Keratinocyte (primary cell): ENCODE measurements at places on chromosomes 7 and 10.

- DNase-seq, result no peak
Observed at GRCh38 chr10:35564341-35564968, 40.7 kb upstream of the GJD4 start.

DNA sequence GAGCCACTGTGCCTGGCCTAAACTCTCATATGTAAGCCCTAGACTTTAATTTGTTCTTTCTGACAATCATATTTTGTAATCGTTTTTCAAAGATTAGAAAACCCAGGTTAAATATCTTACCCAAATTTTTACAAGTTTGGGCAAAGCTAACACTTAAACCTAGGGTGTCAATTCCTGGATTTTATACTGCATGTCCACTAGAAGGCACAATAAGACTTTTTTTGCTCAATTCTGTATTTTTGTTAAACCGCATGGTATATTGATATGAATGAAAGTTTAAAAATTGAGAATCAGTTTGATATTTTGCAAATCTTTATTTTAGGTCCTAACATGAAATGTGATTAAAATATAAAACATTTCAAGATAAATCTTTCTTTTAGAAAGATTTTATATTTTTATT lies 29.3 kb downstream of the DYNC2I1 start:
- no peak for DNase-seq

GRCh38 chr10:21184984-21185383 lies 287.9 kb upstream of the NEBL start:
- DNase-seq, result no peak

GRCh38 chr10:119491966-119492757 lies 50.4 kb downstream of the RGS10 start:
- no peak for DNase-seq

GRCh38 chr10:103154521-103155299 lies 38.4 kb downstream of the NT5C2 start:
- DNase-seq, result no peak

- DNase-seq, result no peak
Observed at GRCh38 chr7:101595246-101595645, 33.9 kb downstream of the MYL10 start.

DNA sequence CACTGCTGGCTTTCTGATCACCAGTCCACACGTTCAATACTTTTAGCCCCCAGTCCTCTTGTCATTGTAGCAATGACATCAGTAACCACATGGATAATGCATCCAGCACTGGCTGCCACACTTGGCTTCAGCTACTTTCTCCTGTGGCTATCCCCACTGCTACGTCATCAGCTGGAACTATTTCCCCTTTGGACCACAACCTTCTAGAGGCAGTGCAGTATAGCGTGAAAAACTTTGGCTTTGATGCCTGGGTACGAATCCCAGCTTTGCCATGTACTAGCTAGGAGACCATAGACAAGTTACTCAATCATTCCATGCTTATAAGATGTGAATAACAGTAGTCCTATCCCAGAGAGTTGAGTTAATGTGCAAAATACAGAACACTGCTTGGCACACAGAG lies 63.2 kb downstream of the CCDC3 start:
- no peak for DNase-seq

- no peak for DNase-seq
Observed at GRCh38 chr10:52466464-52466863, 152.4 kb downstream of the DKK1 start.

- no peak for DNase-seq
Observed at GRCh38 chr7:6650521-6651011, 13.4 kb downstream of the ZNF316 start.

- peak; percentile 13 for DNase-seq
Observed at GRCh38 chr10:5977471-5978229, at the start of gene IL15RA. Gene IL15RA (minus strand): TSS chr10:5977543. CDS start chr10:5977492, 51 bp downstream.

- DNase-seq, result no peak
Observed at GRCh38 chr7:148850564-148850963, 33.5 kb downstream of the EZH2 start.

- no peak for DNase-seq
Observed at GRCh38 chr7:36999626-37000485, 275.6 kb upstream of the AOAH start.

GRCh38 chr7:130479716-130480400 lies 12.0 kb upstream of the MEST start:
- no peak for DNase-seq

DNA sequence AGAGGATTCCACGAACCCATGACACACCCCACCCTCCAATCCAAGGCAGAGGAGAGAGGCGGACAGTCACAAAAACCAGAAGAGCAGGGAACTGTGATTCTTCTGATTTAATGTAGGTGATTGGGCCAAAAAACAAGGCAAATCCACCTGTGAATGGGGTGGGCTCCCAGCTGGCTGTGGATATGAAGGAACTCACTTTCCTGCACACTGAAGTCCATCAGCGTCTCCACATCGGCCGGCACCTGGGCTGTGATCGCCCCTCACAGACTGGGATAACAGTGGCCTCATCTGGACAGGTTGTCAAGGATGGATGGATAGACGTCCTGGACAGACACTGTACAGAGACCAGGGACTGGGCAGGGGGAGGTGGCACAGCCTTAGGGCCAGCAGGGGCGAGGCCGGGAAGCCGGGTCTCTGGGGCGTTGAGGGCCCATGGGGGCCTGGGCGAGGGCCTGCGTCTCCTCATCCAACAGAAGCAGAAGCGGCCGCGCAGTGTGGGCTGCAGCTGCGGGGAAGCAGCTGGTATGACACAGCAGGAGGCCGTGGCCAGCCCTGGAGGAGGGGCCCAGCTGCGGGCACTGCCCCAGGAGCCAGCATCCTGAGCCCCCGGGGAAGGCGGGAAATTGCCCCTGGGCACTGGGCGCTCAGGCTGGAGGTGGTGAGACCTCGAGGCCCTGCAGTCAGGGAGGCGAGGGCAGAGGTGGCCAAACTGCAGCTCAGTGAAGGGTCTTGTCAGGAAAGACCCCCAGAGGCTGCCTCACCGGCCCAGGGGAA lies 54.2 kb downstream of the DIP2C start:
- no peak for DNase-seq

DNA sequence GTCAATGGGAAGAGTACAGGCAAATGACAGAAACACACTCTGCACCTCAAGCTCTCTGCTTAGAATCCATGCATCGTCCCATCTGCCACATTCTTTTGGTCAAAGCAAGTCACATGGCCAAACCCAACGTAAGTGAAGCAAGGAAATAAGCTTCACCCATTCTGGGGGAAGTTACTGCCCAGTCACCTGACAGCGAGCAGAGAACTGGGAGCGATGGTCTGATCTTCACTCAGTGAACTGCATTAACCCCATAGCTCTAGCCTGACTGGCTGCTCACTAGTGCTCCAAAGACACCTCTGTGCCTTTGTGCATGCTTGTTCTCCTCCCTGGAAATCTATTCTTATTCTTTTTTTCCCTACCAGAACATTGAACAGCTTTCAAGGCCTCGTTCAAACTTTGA lies 89.9 kb downstream of the APBB1IP start:
- no peak for DNase-seq

DNA sequence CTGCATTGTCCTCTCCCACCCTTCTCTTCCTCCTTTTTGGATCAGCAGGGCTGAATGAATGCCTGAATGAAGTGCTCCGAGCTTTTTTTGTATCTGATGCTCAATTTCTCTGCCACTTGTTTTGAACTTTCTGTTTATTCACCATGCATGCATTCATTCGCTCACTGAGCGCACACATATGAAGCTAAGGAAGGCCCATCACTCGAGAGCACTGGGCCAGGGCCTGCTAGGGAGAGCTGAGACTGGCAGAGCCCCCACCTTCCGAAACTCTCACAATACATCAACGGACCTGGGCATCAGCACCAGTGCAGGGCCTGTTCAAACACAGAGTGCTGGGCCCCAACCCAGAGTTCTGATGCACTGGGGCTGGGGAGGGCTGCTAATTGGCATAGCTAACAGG lies 45.7 kb downstream of the RPS24 start:
- DNase-seq, result no peak

- DNase-seq, result no peak
Observed at GRCh38 chr10:127563718-127564553, 14.8 kb downstream of the NPS start.

DNA sequence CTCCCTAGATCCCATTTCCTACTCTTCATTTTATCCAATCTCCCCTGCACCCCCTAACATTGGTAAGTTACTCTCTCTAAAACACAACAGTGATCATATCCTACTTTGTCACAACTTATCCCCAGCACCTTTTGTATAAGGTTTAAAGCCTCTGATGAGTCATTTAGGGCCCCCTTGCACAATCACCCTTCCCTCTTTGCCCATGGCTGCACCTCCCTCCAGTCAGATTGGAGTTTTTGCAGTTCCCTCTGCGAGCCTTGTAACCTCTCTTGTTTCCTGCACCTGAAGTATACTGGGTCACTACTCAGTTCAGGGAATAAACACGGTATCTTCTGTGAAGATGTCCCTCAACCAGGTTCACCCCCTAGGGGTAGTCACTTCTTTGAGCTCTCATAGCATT lies 55.9 kb upstream of the ADRB1 start:
- no peak for DNase-seq

- DNase-seq, result peak; percentile 41
Observed at GRCh38 chr10:35433851-35434426, 97.6 kb downstream of the CCNY start.

DNA sequence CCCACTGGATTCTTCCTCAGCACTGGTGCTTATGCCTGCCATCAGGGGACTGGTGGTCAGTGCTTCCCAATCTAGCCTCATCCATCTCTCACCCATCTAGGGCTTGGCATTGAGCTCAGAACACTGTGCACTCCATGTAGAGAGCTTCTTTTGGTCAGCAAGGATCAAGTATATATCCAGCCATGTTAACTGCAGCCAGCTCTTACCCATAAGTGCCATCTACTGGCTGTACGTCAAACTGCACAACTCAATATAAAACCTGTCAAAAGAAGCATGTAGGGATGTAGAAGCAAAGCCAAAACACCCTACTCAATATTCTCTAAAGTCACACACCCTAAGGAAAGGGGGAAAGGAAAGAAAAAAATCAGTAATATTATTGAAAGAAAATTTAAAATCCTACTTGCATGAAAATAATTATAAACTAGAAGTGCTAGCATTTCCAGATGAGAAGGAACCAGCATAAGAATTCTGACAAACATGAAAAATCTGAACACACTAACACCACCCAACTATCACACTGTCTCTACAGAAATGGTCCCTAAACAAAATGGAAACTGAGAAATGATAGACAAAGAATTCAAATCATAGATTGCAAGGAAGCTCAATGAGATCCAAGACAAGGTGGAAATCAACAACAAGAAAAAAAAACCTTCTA lies 531.1 kb upstream of the STEAP1 start:
- no peak for DNase-seq

- no peak for DNase-seq
Observed at GRCh38 chr7:113100121-113100603, 13.5 kb upstream of the GPR85 start.

- DNase-seq, result no peak
Observed at GRCh38 chr10:122854648-122855047, 9.0 kb upstream of the CUZD1 start.
